ENCODE measurements at places on chromosomes 1 and 21.
A peak's percentile ranks its signal among the peaks of the same experiment; 100 is the strongest.

DNA sequence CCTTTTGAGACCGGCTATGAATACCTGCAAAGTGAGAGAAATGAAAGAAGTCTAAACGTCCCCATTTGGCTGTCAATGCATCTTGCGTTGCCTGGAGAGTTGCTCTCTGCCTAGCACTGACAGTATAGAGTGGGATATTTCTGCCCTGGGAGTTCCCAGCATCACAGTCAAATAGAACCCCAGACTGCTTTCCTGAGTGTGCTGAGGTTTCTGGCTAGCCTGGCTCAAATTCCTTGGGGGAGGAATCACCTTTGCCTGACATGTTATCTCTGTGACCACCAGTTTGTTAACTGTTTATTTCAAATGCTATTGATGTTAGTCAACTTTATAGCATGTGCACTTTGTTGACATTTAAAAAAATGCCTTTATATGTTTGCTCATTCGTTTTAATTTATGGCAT is 212.0 kb upstream of the FAM78B start:
- DNase-seq = no peak

- no peak for DNase-seq
These were observed 78.9 kb upstream of the KCNK2 start for GRCh38 chr1:215003686-215004085.

DNA sequence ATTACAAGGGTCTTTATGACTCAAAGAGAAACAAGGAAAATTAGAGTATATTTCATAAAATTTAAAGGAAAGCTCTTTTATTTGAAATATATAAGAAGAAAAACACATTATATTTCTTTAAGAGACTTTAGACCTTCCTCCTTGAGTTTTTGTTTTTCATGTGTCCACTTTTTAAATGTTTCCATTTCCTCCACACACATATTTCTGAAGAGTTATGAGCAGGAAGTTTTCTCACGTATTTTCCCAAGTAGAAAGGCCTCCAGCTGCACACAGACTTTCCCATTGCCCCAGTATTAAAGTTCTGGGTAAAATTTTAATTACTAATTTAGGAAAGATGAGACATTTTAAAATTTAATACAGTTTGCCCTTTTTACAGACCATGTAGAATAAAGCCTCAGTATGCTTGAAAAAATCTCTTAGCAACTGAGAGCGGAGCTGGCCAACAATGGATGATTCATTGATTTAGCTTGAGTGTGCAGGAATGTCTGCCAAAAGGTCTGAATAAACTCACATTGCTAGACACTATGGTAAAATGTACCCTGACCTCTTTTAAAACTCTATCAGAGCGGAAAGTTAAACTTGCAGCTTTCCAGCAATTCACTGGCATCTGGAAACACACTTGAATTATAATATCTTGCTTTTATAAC is 57.9 kb downstream of the DDAH1 start:
- DNase-seq = no peak

GRCh38 chr1:45456531-45456930 is 34.4 kb downstream of the TESK2 start:
- DNase-seq = no peak

- DNase-seq = peak; percentile 85
These were observed 649 bp downstream of the PTPN7 start for GRCh38 chr1:202159534-202160371.

DNA sequence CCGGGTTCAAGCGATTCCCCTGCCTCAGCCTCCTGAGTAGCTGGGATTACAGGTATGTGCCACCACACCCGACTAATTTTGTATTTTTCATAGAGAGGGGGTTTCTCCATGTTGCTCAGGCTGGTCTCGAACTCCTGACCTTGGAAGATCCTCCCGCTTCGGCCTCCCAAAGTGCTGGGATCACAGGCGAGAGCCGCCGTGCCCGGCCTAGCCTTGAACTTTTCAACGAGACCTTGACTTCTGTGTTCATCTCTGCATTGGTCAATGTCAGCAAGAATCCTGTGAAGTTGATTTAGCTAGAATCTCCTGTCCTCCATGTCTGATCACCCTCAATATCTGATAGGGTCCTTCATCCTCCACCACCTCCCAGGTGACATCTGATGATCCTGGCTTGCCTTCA is 11.4 kb upstream of the CNR2 start:
- no peak for DNase-seq

DNA sequence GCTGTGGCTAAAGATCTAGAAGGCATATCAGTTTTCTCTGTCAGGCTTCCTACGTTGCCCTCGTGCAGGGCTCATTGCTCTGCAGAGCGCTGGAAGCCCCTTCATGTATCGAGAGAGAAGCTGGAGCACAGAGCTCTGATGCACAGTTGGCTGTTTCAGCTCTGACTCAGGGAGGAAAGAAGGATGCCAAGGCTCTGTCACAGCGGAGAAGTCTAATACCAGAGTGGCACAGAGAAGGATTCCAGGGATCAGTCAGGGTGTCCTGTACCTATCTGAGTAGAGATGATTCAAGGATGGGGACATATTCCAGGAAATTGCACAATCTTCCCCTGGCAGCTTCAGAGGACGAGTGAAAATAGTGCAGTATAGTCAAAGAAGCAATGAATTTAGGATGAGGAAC is 179.2 kb upstream of the FMN2 start:
- DNase-seq = no peak

DNA sequence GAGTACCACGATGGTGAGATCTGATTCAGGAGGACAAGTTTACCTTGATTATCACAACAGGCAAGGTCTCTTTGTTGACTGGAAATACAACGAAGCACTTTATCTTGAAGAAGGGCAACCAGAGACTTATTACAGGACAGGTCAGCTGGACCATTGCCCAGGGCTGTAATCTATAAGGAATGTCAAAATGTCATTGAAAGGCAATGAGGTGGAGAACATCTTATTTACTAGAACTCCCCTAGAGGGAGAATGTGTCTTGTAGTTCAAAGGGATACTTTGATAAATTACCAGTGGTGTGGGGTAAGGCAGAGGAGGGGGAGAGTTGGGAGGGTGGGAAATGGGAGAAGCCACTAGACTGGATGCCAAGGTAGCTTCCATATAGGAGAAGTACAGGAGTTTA is 212.3 kb downstream of the NCAM2 start:
- DNase-seq = no peak

DNA sequence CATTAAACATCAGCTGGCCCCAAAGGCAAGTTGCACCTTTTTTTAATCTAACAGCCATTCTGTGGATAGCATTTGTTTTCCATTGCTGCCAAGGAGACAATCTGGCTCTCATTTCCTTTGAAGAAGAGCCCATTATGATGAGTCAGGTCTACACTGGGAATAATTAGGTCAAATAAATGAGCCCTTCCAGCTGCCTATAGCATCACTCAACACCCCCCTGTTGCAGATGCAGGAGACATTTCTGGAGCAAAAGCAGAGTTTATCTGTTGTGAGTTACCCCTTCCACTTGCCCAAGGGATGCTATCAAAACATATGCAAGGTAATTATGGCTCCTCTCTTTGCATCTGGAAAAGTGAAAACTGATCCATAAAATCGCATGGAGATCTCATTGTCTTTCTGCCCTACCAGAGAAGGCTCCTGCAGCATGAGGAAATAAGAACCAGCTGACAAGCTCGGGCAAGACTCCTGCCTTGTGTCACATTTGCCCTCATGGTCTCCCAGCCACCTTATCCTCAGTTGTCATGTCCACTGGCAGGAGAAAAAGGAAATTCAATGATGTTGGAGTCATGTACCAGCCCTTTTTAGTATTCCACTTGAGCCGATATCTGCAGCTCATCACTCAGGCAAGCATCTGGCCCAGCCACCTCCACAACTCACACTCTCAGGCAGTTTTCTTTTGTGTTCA is 135.9 kb downstream of the SLC30A10 start:
- no peak for DNase-seq

DNA sequence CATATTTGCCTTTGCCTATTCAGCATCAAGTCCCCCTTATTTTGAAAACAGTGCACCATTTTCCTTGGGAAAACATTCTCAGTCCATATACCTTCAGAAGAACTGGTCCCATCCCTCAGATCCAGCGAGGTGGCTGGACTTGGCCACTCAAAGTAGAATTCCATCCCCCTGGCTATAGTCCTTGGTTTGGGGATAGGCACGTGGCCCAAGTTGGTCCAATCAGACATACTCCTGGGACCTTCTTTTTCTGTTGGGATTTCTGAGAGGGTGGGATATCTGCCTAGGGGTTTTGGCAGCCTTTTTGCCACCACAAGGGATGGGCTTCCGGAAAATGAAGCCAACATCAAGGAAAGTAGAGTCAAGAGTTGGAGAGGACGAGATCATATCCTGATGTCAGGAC is 10.7 kb upstream of the MATN1 start:
- DNase-seq = no peak

DNA sequence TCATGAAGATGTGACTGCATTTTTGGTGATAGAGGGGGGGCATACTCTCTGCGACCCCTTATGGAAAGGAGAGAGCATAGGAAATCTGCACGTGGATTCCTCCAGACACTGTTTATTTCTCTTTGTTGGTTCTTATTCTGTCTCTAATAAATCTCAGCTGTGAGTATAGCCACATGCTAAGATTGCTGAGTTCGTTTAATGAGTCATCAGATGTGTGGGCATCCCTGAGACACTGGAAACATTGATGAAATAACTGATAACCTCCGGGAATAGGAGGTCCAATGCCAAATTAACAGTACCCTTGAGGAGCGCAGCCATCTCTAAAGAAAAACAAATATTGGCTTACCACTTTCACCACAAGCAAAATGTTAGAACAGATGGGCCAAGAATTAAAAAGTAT is 880.2 kb upstream of the NEGR1 start:
- DNase-seq = no peak

DNA sequence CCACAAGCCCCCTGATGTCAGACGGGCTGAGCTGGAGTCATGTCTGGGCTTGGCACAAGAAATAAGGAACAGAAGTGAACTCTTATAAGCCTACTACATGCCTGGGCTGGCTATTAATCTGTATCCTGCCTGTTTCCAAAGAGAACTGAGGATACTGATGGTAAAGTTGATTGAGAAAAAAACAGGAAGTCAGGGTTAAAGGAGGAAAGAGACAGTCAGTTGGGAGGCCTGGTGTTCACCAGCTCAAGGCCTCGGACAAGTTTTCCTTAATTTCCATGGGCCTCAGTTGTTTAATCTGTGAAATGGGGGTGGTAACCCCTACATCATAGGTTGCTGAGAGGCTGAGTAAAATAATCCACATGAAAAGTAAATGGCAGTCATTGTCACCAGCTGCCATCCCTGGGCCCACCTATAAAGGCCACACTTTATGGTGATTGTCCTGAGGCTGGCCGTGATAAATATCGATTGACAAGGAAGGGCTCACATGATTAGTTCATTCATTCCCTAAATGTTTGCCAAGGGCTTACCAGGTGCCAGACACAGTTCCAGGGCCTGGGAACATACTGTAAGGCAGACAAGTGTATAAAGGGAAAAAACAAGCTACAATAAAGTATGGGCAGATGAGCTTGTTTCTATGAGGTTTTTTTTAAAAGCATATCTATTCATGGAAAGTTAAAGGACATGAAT is 2.8 kb downstream of the ALDH4A1 start:
- no peak for DNase-seq

GRCh38 chr1:155051342-155051776 is 243 bp downstream of the ADAM15 start:
- no peak for DNase-seq

- peak; percentile 75 for DNase-seq
These were observed 48.9 kb downstream of the RASSF5 start for GRCh38 chr1:206556047-206556749.

GRCh38 chr1:24113641-24114033 is 1.7 kb upstream of the MYOM3 start:
- no peak for DNase-seq

GRCh38 chr21:38315122-38315521 is 58.3 kb downstream of the KCNJ15 start:
- no peak for DNase-seq

- no peak for DNase-seq
These were observed 948 bp downstream of the PRUNE1 start for GRCh38 chr1:151009206-151009587.

DNA sequence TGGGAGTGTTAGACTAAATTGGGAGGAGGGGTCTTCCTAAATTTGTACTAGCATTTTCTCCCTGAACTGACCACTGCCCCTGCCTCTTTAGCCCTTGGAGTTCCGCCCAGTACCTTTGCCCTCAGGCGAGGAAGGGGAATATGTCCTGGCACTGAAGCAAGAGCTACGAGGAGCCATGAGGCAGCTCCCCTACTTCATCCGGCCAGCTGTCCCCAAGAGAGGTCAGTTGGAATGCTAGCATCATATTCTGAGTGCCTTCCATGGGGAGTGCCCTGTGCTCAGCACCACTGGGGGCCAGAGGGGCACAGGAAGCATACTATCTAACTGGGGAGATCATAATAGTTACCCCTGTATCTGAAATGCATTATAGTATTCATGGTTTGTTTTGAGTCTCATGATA is 10.7 kb downstream of the POLR3GL start:
- no peak for DNase-seq

GRCh38 chr1:151790940-151791651 is 796 bp upstream of the TDRKH start:
- DNase-seq = peak; percentile 15

- DNase-seq = no peak
These were observed 11.6 kb upstream of the CTRC start for GRCh38 chr1:15426492-15427279.

DNA sequence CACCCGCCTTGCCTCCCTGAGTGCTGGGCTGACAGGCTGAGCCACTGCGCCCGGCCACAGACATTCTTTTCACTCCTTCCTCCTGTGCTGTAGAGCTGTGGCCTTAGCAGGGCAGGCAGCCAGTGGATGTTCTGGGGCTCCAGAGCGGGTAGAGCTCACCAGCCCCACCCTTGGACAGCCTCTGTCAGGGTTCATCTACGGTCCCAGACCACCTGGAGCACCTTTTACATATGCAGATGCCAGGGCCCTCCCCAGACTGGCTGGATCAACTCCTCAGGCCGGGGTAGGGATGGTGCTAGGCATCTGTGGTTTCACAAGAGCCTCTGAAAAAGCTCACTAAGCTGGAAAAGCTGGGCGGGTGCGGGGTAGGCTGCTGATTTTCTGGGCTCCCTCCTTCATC is 4.6 kb downstream of the ATP13A2 start:
- no peak for DNase-seq

- no peak for DNase-seq
These were observed 241.6 kb downstream of the BACH1 start for GRCh38 chr21:29540289-29540688.

- DNase-seq = peak; percentile 76
These were observed at the start of gene PRKACB for GRCh38 chr1:84143796-84144565. Gene PRKACB, plus strand, starts transcription at chr1:84144271. Its CDS starts 91 bp downstream, at chr1:84144362.

DNA sequence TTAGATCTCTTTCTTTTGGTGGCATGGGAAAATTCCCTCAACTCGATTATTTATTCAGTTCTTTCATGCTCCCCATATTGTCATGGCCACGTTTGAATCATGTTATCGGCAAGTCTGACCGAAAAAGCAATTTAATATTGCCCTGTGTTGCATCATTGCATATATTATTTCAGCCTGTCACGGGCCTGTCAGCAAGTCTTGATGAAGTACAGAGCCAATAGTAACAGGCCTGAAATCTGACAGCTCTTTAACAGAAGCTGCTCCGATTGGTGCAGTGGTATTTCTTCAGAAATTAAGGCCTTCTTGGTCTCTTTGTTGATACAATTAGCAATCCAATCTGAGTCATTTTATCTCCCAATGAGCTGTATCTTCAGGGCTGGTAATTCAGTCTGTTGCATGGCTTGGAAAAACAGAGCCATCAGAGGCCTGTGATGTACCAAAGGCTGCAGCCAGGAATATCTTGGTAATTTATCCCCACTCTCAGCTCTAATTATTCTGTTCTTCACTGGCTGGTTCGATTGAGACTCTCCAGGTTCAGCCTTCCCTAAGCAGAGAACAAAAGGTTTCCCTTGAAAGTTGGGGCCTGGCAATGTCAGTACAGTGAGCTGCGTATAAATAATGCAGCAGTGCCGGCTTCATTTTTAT is 149.5 kb downstream of the FGGY start:
- DNase-seq = no peak

Data from activated CD4-positive, alpha-beta T cell treated with anti-CD3 and anti-CD28 coated beads, Interleukin-2, Interleukin-6, amounts not matched to agents 100 ng/mL and 50 ng/mL, durations not matched to agents 16 hours and 8 hours (primary cell).